ENCODE measurements at places on chromosomes 5 and 9. TPM values are rescaled to one million over a fixed set of nuclear protein-coding genes. Genes with fewer than 3 reads are reported as not detected.
A peak's percentile ranks its signal among the peaks of the same experiment; 100 is the strongest.

DNA sequence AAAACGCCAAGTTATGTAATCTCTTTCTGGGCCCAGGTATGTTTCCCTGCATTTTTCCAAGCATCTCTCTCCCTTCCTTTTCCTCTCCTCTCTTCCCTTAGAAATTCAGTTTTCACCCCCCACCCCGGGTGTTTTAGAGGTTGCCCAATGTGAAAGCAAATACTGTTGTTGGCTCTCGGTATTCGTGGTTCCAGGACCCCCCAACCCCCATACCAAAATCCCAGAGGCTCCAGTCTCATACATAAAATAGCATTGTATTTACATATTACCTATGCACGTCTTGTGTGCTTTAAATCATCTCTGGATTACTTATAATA is 48.8 kb downstream of the ACER2 start:
- DNase-seq = no peak

- no peak for DNase-seq
Observed at GRCh38 chr5:17243287-17244063, 26.0 kb downstream of the BASP1 start.

DNA sequence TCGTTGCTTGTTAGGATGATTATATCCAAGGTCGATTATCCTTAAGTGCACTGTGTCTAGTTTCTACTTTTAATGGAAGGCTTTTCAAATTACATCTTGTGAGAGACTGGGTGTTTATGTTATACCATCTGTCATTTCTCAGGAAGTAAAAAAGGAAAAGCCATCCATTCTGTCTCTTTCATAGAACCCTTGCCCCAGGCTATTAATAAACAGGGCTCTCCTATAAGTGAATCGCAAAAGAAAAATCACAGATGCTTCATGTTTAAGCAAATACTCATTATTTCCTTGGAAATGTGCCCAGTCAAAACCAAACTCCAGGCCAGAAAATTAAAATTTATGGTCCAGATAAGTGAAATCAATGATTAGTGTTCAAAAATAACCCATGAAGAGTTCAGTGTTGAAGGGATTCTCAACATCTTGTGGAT is 58.1 kb downstream of the STARD4 start:
- DNase-seq = no peak

The SLC25A48 gene
- 10.4 TPM for polyA plus RNA-seq

GRCh38 chr9:99601571-99602111 is 220.0 kb upstream of the NR4A3 start:
- DNase-seq = peak; percentile 29

The TLR4 gene
- 5.8 TPM for polyA plus RNA-seq

The LCN1 gene
- polyA plus RNA-seq = not detected

GRCh38 chr5:177994063-177994462 is 2.0 kb downstream of the PROP1 start:
- DNase-seq = no peak

DNA sequence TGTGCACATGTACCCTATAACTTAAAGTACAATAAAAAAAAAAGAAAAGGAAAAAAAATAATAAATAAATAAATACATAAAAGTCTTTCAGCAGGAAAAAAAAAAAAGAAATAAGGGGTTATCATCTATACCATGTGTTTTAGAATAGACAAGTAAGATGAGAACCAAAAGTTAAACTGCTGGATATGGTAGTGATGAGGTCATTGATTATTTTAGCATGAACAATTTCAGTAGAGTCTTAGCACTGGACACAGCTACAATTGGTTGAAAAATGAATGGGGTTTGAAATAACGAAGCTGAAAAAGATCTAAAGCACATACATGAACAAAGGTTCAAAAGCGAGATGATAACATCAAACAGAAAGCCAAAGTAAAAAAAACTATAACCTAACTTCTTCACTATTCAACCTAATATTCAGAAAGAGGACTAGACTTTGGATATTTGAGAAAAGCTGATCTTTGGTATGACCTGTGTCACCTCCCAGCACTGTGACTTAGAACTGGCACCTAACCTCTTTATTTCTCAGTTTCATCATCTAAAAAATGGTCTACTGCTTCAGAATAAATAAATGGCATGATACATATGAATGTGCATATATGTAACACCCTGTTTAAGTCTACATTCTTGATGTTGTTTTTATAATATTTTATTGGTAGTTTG is 133.3 kb downstream of the RAB3C start:
- DNase-seq = no peak

DNA sequence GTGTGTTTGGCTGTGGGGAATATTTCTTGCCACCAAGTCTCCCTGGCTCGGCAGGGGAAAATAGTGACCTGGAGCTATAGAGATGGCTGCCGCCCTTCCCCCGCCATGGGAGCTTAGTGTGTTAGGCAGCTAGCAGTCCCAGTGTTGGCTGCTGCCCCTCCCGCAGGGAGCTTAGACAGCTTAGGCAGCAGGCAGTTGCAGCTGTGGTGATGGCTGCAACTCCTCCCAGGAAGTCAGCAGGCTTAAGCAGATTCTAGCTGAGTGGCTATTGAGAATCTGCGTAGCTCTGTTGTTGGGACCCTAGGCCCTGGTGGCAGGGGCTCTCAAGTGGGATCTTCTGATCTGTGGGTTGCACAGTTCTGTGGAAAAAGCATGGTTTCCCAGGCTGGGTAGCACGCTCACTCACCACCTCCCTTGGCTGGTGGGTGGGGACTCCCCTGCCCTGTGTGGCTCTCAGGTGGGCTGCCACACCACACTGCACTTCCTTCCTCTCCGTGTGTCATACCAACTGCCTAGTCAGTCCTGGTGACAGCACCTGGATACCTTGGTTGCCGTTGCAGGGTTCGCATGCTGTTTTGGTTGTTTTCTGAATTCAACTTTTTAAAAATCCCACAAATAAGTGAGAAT is 9.3 kb downstream of the OR1N2 start:
- no peak for DNase-seq

GRCh38 chr5:9034649-9035048 is 511.2 kb downstream of the SEMA5A start:
- no peak for DNase-seq

The CCDC127 gene
- 3.2 TPM for polyA plus RNA-seq

The KIF12 gene
- 155 TPM for polyA plus RNA-seq

DNA sequence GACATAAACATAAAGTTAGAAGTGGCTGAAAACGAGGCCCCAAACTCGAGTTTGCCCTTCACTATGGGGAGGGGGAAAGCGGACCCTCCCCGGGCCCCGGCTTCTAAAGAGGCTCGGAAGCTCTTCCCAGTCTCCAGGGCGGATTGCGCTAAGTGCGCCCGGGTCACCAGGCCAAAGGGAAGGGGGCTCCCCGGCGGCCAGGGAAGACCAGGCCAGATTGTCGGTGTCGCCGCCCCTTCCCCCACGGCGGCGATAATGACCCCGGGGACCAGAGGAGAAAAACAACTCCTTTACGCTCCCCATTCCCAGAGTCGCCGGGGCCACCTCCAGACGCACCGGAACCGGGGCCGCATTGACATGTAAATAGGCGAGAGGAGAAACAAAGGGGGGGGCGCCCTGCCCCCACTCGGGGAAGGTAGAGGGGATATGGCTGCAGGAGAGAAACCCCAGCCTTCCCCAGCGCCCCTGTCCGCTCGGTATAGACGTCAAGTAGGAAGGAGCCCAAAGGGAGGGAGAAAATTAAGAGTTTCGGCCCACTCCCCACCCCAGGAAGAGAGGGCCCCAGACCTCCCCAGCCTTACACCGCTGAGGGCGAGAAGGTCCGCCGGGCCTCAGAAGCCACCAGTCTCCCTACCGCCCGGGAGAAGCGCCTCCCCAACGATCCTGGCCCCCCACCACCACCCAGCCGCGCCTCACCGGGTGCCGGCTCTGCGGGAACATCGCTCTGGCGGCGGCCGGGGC is 1.7 kb downstream of the TLE1 start:
- DNase-seq = peak; percentile 79

DNA sequence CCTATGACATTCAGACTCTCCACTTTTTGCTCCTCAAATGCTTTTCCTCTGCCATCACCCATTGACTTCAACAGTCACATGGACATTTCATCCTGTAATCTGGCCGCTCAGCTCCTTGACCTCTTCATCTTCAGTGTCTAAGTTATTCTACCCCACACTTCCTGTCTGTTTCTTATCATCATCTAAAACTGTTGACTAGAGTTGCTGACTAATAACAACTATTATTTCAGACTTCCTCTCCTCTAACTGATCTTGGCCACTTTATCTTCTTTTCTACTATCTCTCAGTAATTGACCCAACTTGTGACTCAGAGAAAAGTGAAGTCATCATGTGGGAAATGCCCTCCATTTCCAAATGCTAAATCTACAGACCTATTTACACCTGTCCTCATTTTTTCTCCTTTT is 254.7 kb upstream of the TRPC7 start:
- DNase-seq = no peak

The OCLN gene
- 13.5 TPM for polyA plus RNA-seq

DNA sequence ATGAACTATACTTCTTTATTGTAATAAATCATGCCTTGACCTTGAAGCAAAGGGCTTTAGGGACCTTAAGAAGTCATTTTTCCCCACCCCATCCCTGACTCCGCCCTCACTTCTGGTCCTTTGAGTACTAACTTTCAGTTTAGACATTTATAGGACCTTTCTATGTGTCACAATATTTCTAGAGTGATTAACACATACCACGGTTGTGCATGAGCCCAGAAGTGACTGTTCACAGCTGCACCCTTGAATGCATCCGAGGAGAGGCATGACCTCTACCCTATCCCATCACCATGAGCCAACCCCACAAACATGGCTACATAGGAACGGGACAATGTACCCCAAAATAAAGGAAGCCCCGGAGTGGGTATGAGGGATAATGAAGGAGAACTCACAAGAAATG is 160.3 kb downstream of the HSD17B3 start:
- DNase-seq = no peak

- no peak for DNase-seq
Observed at GRCh38 chr5:15425766-15426165, 74.2 kb upstream of the FBXL7 start.

- no peak for DNase-seq
Observed at GRCh38 chr5:95581576-95581975, 26.7 kb downstream of the ARSK start.

DNA sequence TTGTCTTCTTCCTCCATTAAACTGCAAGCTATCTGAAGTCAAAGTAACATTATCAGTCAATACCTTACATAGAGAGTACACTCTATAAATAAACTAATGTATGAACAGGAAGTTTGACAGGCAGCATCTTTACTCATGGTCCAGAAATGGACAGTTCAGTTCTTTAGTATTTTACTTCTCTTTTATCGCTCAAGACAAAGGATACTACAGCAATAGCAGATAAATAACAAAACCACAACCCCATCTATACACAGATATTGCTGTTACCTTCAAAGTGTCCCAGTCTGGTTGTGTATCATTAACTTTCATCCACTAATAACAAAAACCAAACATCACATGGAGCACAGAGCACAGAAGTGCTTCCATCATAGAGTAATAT is 46.4 kb downstream of the SEMA5A start:
- DNase-seq = no peak

The SECISBP2 gene
- 27.0 TPM for polyA plus RNA-seq

DNA sequence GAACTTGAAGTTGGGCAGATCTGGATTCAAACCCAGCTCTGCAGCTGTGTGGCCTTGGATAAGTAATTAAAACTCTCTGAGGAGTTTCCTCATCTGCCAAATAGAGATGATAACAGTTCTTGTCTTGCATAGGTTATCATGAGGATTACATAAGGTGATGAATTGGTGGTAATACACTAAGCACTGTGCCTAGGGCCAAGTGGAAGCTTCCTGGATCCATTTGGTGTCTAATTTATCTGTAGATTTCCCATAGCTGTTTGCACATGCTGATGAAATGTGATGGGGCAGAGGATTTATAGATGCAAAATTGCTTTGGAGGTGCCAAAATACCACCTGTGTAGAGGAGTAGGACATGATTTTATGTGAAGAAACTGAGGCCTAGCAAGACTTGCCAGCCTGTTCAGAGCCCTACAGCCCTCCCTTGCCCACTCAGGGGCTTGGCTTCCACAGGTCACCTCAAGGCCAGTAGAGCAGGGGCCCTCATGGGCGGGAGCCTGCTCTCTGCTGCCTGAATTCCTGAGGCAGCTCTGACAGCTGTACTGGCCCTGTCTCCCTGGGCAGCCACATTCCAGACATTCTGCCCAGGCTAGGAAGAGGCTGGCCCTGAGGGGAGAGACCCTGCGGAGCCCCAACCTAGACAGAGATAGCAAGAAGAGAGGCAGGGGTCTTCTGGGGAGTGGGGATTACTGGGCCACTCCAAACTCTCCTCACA is 5.9 kb upstream of the FAT2 start:
- peak; percentile 72 for DNase-seq

The TAF11L13 gene
- polyA plus RNA-seq = not detected

DNA sequence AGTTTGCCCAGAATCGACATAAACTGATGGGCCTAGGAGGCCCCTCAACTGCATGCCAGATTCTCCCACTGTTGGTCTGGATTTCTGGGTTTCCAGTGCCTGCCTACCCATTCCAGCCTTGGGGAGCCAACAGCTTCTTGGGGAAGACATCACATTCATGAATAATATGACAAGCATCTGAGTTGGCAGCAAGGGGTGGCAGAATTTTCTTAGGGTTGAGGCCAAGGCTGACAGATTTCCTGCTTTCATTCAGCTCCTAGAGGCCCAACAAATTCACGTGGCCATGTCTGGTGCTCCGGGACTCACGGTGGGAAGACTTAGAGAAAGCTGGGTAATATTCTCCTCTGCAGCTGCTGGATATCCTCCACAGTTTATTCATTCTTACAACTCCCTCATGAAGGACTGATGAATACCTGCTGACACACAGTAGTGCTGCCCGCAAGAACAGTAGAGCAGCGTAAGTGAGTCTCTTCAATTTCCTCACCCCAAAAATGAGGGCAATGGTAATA is 305.0 kb upstream of the TNC start:
- DNase-seq = no peak

DNA sequence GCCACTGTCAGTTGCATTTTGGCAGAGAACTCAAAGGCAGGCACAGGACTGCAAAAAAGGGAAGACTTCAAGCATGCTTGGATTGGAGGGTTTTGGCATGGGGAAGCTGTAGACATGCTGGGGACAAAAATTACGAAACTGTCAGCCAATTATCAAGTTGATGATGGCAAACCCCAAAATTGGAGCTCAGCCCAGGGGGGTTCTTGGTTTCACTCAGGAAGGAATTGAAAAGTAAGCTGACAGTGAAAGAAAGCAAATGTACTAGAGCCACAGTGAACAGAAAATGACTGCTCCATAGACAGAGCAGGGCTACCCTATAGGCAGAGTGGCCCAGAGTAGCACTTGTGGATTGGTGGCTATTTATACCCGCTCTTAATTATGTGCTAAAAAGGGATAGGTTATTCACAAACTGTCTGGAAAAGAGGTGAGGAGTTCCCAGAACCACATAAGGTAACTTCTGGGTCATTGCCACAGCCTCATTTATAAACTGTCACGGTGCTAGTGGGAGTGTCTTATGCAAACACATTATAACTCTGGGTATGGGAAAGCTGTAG is 14.6 kb upstream of the CFAP95 start:
- DNase-seq = peak; percentile 45

- no peak for DNase-seq
Observed at GRCh38 chr5:176716320-176716719, 69.0 kb downstream of the TSPAN17 start.

GRCh38 chr9:101618698-101619097 is 23.9 kb upstream of the PPP3R2 start:
- DNase-seq = no peak

- DNase-seq = no peak
Observed at GRCh38 chr9:84822589-84823233, 153.2 kb downstream of the NTRK2 start.

The TBC1D9B gene
- polyA plus RNA-seq = 49.5 TPM

The GABRA6 gene
- not detected for polyA plus RNA-seq

The COL23A1 gene
- 4.1 TPM for polyA plus RNA-seq

Measured in kidney (tissue), 22 donors.